ENCODE measurements at places on chromosomes 7 and 10.

DNA sequence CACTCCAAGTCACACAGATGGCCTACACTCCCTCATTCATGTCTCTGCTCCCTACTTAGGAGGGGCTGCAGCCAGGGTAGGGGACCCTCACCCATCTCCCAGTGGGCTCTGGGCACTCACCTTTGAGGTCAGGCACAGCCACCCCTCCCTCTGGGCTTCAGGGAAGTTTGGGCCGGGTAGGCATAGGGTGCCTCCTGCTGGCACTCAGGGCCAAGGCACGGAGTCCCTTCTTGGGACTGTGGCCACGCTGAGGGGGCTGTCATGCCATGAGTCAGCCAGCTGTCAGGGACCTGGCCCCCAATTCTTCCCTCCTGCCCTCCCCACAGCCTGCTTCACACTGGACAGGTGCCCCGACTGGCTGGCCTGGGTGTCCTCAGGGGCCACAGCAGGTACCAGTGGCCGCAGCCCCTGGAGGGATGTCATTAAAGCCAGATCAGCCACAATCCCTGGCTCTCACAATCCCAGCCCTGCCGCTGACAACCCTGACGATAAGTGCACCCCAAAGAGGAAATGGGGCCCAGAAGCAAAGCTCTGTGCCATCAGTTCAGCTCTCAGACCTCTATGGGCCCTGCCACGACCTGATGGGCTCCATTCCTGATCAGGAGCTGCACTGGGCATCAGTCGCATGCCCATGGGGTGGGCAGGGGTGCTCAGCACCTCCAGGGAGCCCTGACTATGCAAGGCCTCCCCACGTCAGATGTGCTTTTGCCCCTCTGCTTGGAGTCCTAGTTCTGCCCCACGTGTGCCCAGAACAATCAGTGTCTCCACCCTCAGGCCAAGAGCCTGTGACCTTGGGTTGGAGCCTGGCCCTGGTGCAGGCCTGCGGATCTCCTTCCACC, 34.1 kb upstream of the RET start:
- no peak for DNase-seq

GRCh38 chr10:132539894-132540293, 2.3 kb downstream of the INPP5A start:
- no peak for DNase-seq

GRCh38 chr10:94194256-94194655, 168.5 kb downstream of the NOC3L start:
- no peak for DNase-seq

DNA sequence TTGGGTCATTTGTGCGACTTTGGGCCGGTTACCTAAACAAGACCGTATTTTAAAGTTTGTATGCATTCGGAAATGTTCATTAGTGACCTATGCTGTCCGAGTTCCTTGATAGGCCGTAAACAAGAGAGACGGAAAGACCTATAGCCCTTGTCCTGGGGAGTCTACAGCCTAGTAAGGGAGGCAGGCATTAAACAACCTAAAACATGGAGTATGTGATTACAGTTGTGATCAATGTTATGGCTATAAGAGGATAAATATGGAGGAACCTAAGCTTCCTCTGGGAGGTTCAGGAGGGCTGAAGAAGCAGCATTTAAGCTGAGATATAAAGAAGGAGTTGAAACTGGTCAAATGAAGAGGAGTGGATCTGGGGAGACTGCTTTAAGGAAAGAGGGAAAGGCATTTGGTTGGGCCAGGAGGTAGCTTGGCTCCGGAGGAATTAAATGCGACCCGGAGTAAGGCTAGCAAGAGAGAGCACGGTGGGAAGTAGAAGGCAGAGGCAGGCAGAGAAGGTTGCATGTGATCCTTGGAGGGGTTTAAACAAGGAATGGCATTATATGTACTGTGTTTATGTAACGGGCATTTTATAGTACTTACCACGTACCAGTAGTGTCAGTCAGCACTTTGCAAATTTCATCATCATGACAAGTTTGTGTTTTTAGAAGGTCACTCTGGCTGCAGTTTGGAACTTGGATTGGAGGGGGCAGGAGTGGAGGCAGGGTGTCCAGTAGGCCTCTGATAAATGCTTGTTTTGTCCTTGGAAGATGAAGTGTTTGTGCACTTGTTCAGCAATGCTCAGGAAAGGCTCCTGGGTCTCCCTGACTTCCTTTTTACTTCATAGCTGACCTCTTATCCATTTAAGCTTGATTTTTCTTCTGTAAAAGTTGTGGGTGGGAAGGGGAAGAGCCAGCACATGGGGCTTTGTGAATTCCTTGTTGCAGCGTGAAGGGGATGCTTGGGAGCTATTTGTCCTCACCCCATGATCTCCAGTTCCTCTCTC, 1.0 kb upstream of the AVPI1 start:
- DNase-seq, result no peak

DNA sequence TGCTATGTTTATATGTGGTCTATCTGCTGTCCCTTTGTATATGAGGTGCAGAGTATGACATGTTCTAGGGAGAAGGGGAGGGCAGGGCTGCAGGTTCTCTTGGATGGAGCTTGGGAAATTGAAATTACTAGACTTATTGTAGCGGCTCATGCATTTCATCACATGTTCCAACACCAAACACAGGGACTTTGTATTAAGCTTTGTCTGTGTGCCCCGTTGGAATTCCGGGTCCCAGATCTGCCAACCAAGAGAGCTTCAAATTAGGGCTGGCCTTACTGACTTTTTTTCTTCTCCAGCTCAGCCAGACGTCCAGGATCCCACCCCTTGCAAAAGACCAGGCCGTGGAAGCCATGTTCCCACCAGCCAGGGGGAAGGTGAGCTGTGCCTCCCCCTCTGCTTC, 3.4 kb downstream of the ZNF789 start:
- DNase-seq, result no peak

GRCh38 chr10:104492329-104492940, 138.8 kb downstream of the CFAP58 start:
- DNase-seq, result no peak

DNA sequence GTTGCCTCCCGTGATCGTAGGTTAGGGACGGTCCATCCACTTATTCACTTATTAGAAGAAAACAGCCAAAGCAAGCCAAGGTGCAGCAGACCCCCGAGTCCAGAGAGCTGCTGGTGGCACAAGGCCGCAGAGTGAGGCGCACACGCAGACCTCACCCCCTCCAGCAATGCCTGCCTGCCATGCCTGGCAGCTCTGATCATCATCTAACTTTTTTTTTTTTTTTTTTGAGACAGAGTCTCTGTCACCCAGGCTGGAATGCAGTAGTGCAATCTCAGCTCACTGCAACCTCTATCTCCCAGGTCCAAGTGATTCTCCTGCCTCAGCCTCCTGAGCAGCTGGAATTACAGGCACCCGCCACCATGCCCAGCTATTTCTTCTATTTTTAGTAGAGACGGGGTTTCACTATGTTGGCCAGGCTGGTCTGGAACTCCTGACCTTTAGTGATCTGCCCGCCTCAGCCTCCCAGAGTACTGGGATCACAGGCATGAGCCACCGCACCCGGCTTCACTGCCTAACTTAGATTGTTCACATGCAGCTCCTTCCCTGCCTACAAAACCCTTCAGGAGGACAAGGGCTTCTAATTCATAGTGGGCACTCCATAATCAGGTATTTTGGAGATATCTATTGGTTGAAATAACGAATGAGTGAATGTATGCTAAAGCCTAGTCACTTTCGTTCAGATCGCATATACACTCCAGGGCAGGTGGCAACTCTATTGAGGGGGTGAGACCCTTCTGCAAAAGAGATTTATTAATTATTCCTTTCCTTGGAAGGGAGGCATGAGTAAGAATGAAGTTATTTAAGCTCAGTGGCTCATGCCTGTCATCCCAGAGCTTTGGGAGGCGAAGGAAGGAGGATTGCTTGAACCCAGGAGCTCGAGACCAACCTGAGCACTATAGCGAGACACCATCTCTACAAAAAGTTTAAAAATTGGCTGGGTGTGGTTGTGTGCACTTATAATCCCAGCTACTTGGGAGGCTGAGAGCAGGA, 15.9 kb downstream of the TRIM56 start:
- DNase-seq, result no peak

DNA sequence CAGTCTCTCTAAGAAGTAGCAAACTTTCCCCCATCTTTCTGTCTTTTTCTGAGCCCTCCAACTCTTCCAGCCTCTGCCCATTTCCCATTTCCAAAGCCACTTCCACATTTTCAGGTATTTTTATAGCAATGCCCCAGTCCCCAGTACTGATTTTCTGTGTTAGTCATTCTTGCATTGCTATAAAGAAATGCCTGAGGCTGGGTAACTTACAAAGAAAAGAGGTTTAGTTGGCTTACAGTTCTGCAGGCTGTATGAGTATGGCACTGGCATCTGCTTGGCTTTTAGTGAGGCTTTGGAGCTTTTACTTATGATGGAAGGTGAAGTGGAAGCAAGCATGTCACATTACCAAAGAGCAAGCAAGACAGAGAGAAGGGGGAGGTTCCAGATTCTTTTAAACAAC, 17.2 kb downstream of the PLCE1 start:
- no peak for DNase-seq

DNA sequence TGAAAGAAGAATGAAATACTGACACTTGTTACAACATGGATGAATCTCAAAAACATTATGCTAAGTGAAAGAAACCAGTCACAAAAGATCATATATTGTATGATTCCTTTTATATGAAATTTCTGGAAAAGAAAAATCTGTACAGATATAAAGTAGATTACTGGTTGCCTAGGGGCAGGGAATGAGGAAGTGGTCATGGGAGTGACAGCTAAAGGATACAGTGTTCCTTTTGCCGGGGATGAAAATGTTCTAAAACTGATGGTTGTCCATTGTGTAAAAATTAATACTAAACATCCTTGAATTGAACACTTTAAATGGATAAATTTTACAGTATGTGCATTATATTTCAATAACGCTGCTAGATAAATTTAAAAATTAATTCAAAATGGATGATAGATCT, 25.1 kb downstream of the ALOX5 start:
- no peak for DNase-seq

DNA sequence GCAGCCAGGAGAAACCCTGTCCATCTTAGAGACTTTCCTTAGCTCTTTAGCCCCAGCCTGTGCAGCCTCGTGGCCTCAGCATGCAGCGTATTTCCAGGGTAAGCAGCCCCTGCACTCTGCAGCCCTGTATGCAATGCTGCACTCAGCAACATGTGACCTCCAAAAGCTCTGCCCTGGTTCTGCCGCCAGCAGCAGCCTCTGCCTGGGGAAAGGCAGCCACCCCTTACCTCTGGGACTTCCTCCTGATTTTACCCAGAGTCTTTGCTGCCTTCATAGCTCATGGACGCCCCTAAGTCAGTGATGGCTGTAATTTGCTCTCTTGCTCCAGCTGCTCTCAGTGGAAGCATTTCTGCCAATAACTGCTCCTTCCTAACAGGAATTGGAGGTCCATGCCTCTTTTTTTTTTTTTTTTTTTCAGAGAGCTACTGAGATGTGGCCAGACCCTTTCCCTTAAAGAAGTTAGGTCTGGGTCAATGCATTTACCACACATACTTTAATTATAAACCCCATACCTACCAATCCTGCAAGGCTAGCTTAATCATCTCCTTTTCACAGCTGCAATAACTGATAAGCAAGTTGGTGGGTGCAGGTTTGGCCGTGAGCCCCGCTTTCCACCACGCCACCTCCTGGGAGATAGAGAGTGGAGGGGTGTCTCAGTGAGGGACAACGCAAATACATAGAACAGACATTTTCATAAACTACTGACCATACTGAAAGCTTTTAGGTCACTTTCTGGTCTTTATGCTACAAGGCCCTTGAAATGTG, 71.7 kb downstream of the RAMP3 start:
- no peak for DNase-seq

DNA sequence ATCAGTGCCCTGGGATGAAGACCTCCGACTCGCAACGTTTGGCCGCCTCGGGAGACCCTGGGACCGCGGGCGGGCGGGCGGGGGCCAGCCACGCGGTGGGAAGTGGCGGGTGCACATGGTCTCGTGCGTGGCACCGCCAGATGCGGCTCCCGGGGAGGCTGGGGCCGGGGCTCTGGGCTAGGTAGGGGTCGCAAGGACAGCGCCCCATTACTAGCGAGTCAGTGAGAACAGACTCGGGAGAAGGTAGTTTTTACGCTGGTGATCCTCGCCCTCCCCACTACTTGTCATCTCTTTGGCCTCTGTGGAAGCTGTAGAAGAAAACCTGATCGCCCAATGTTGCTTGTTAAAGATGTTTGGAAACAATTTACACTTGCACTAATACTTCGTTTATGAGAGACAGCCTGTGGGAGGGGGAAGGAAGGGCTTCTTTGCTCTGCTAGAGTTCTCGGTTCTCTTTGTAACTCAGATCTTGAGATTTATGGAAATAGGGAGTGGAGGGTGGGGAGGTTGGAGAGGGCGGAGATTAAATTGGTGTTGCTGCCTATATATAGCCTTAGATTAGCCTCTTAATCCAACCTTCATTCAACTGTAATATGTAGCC, 591 bp downstream of the BZW2 start:
- peak; percentile 7 for DNase-seq

- no peak for DNase-seq
Observed at GRCh38 chr7:92837000-92837749, 802 bp upstream of the CDK6 start.

GRCh38 chr7:148927123-148928045, 43.3 kb upstream of the EZH2 start:
- no peak for DNase-seq

GRCh38 chr10:76641215-76641614, 996.4 kb downstream of the KCNMA1 start:
- DNase-seq, result no peak

DNA sequence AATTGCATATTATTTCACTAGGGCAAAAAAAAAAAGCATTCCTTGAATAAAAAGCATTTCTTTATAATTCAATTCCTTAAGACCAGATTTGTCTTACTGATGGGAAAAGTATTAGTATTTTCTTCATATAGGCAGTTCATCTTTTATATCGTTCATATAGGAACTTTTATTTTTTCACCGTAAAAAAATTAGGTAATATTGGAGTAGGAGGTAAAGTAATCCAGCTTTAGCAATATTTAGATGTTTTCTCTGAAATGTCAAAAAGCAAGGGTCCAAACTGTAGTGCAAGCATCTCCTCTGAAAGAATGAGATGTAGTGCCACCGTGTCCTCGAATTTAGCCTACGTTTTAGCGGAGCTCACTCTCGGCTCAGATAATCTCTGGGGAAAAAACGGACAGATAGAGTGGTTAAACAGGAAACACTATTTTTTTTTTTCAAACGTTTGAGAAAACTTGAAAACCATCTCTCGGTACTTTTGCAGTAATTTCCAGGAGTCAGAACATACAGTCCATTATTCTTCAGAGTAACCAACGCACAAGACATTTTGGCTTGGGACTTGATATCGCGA, 5.5 kb upstream of the SPAG6 start:
- no peak for DNase-seq

DNA sequence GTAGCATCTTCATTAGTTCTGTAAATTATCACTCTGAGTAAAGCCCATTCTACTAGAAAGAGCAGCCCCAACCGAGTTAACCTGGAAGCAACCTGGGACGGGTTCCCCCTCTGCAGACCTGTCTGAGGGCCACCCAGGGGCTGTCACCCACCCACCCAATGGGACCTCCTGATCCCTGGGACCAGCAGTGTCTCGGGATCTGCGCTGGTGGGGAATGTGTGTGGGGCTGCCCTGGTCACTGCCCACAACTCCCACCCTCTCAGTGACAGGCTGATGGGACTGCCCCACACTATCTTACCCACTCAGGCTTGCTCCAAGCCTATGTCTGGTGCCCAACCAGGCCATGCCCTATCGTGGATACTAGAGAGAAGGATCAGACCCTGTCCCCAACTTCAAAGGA, 215.0 kb downstream of the GRID1 start:
- no peak for DNase-seq

- no peak for DNase-seq
Observed at GRCh38 chr10:111370101-111370500, 293.3 kb downstream of the ADRA2A start.

GRCh38 chr7:132428247-132428919, 147.9 kb downstream of the PLXNA4 start:
- no peak for DNase-seq
